ENCODE measurements at places on chromosomes 6 and 20.
A peak's percentile ranks its signal among the peaks of the same experiment; 100 is the strongest.

DNA sequence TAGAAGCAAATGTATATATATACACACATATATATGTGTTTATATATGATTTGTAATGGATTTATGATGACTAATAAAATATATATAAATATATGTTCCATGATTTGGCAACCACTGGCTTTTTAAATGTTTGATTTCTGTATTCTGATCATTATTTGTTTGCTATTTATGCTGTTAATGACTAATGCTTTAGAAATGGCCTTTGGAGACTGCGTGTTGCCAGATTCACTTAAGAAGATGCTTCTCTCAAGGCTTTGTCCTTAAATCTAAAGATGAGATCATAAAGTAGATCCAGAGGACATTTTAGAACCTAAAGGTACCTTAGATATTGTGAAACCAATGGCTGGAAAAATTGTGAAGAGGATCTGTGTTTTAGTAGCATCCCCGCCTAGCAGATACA, 116.0 kb upstream of the SUPT3H start:
- no peak for DNase-seq

DNA sequence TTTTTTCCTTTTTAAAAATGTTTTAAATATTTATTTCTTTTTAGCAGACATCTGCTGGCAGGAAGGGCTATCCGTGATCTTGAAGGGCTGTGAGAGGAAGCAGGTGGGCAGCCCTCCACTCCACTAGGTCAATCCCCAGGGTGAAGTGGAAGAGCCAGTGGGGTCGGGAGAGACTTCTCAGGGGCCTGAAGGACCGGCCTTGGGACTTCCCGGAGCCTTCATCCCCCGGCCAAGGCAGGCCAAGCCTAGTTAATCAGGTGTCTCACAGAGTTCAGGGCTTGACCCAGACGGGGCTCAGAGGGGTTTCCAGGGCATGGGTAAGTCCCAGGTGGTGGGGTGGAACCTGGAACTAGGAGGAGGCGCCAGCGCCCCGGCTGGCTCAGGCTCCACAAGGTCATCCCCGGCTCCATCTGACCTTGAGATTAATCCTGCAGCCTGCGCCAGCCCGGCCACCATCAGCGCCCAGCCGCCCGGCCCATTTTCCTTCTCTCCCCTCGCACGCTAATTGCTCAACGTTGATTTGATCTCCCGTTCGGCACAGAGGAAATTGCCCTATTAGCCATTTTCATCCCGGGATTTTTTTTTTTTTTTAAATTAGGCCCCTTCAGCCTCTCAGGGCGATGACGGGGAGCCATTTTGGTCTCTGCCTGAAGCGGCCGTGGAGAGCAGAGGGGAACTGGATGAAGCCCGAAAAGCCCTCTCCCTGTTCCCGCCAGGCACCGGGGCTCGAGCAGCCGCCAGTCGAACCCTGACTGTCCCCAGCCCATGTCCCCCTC, 44.4 kb downstream of the MDFI start:
- no peak for DNase-seq

GRCh38 chr20:3221398-3222226, 12.3 kb downstream of the ITPA start:
- no peak for DNase-seq

DNA sequence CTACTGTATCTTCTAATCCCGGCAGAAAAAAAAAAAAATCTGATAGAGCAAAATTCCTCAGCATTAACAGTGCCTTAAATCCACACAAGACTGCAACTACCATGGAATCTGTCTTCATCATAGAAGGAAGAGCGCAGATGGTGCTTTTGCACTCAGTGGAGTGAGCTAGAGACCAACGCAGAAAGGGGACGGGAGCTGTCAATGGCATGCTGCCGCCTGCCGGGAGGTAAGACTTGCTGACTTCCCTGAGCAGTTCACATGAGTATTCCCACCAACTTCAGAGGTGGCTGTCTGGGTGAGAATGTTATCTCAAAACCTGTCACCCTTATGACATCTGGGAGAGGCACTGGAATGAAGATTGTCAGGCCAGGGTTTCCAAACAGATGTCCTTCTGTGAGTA, 35.6 kb downstream of the DZANK1 start:
- no peak for DNase-seq

GRCh38 chr6:97059473-97059872, 134.9 kb downstream of the KLHL32 start:
- peak; percentile 4 for DNase-seq

GRCh38 chr6:56386717-56387116, 139.3 kb upstream of the COL21A1 start:
- no peak for DNase-seq

DNA sequence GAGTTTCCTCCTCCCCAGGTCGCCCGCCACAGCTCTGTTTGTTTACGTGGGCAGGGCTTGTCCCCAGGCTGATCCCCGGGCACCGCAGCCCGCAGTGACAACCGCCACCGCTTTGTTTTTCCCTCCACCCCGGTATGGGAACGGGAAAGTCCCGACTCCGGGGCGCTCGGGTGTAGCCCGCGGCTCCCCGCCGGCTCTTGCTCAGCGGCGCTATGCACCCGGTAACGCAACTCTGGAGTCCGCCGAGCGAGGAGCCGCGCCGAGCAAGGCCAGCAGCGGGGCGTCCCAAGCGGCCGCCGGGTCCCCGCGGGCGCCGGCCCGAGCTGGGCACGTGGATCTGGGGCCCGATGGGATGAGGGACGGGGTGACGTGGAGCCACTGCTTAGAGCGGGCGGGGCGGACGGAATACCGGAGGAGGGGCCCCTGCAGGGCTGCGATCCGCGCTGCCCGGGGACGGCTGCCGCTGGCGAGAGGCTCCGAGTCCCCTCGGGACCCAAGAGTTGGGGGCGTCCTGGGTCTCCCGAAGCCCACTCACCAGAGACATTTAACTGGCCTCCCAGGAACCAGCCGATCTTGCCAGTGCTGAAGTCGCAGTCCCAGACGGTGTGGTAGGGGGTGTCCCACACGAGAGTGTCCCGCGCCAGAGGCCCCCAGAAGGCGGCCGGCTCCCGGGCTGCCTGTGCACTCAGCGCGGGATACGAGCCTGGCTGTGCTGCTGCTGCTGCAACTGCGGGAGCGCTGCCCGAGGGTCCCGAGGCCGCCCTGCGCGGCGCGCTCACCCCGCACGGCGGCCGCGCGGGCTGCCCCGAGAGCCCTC, 497 bp downstream of the ACSS1 start:
- DNase-seq, result no peak

DNA sequence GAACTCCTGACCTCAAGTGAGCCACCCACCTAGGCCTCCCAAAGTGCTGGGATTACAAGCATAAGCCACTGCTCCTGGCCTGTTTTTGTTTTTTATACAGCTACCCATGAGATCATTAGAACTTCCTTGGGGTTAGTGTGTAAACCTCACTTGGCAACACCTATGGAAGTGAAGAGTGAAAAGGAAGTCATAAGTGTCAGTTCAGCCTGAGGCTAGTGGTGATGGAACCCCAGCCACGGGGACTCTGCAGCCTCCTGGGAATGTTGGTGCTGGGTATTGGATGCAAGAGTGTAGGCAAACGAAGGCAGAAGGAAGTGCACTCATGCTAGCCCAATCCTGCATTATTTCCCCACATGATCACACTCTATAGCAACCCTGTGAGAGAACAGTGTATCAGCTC, 33.6 kb upstream of the FUCA2 start:
- DNase-seq, result no peak

DNA sequence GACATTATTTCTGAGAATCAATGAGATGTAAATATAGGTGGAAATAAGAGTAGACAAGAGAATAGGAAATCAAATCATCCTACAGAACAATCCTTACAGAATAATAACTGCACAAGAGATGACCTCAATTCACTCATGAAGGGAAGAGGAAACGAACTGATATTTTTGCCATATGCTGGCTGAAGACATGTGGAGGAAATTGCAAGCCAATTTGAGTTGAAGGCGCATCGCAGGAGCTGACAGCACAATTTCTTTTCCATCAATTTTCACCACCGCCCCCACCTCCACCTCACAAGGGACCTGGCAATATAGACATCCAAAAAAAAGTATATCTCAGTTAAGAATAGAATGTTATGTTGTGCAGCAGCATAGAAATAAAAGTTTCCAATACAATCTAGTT, 20.3 kb downstream of the CITED2 start:
- DNase-seq, result no peak

- DNase-seq, result peak; percentile 18
These were observed 26.0 kb upstream of the RSPO3 start for GRCh38 chr6:127092466-127092865.

DNA sequence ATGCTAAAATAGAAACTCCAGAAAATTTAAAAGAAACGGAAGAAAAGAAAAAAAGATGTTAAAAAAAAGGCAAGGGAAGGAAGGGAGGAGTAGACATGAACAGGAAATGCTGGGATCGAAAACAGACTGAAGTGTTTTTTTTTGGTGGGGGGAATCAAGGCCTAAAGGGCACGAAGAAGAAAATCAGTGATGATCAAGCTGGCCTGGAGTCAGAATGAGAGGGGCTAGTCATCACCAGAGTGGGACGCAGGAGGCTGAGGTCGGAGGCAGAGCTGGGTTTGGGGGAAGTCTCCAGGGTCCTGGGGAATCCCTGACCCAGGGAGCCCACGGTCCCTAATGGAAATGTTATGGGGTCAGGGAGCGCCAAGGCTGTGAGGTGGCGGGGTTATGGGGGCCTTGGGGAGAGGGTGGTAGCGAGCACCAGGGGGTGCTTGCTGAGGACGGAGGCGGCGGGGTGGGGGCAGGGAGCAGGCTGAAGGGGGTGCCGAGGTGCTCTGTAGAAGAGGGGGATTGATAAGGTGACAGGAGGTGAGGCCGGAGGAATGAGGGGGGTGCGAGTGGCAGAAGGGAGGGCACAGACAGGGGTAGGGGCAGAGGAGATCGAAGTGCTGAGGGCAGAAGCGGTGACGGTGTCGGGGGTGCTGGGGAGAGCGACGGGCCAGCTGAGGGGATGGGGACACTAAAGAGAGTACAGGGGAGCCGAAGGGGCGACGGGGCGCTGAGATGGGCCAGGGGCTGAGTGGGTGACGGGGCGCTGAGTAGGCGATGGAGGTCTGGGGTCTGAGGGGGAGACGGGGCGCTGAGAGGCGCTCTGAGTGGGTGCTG, 684 bp downstream of the ZNFX1 start:
- no peak for DNase-seq

DNA sequence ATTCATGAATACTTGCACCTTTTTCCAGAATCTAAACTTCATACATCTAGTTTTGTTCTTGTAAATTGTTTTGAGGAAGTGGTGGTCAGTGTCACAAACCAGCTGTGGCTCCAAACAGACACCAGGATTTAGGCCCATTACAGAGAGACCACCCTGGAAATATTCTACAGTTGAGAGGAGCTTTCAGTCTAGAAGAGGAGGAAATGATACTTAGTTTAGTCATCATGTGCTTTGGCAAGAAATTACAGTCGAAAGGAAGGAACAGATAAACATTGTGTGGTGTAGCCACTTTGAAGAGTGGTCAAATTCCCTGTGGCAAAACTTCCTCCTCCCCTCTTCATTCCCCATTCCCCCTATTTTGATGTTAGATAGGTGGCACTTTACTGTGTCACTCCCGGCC, 15.7 kb downstream of the DCBLD1 start:
- peak; percentile 42 for DNase-seq

- DNase-seq, result no peak
These were observed 14.7 kb upstream of the RBBP8NL start for GRCh38 chr20:62441987-62442539.

DNA sequence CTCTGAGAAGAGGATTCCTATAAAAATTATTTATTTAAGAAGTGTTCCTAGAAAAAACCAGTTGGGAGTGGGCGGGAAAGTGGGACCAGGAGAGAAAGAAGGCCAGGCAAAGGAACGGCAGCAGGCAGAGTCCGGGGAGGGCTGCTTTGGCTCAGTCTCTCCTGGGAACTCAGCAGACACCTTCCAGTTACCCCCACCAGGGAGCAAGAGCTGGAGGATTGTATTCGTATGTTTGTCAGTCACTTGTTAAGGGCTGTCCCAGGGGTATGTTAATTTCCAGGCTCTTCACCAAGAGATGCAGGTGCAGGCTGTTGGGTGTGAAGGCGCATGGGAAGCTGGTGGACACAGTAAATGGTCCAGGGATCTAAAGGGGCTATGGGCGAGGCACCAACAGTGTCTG, 53.0 kb upstream of the CHD6 start:
- DNase-seq, result no peak

DNA sequence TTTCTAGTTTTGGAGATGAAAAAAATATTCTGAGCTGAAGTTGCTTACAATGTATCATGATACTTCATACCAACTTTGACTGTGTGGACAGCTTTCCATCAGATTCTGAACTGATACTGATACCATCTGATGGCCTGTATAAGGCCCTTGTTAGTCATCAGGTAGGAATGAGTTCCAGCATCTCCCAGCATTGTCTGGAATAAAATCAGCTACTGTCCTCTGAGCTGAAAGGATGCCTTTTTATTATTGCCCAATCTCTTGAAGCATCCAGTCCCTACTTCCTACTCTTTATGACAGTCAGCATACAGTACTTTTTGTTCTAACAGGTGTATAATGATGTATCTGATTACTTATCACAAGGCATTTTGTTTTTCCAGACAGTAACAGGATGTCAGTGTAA, 70.6 kb upstream of the EYA4 start:
- no peak for DNase-seq

GRCh38 chr6:37406726-37407341, 26.2 kb upstream of the CMTR1 start:
- no peak for DNase-seq

DNA sequence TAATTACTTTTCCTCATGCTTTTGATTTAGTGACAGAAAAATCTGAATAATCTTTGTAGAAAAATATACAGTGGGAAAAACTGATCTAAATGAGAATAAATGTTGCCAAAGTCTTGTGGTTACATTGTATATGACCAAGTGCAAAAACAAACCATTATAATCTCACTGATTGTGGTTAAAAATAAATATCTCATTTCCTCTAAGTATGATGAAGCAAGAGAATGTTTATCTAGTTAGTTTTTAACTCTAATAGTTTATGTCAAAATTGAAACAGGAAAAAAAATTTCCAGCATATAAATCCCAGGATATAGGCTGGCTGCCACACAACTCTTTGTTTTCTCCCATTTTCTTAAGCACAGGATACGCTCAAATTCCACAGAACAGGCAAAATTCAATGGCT, 392.7 kb upstream of the ID4 start:
- no peak for DNase-seq

- DNase-seq, result no peak
These were observed 45.4 kb downstream of the ZBTB46 start for GRCh38 chr20:63785691-63786131.
